ENCODE measurements at places on chromosomes 11 and 22.

DNA sequence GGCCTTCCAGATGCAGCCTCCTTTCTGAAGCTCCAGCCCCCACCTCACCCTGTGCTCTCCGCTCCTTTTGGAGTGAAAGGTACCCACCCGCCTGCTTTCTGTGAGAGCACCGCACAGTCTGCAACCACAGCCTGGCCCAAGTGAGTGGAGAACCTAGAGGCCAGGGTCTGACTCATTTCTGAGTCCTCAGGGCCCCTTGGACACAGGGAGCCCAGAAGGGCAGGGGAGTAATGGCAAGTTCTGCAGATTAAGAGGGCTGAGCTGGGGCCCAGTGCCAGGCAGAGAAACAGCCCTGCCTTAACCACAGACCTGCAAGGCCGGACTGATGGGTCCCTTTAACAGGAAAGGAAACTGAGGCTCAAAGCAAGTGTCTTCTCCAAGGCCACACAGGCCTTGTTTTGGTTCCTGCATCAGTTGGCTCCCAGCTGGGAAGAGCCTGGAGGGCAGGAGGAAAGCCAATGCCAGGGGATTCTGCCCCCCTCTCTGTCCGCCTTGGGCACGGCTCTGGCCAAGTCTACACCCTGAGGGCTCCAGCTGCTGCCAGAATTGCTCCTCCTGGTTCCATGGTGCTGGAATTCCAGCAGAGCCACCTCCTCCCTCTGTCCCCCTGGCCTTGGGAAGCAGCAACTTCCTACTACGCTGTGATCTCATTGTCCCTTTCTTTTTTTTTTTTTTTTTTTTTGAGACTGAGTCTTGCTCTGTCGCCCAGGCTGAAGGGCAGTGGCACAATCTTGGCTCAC lies 55.1 kb downstream of the CYTH4 start:
- DNase-seq, result no peak

DNA sequence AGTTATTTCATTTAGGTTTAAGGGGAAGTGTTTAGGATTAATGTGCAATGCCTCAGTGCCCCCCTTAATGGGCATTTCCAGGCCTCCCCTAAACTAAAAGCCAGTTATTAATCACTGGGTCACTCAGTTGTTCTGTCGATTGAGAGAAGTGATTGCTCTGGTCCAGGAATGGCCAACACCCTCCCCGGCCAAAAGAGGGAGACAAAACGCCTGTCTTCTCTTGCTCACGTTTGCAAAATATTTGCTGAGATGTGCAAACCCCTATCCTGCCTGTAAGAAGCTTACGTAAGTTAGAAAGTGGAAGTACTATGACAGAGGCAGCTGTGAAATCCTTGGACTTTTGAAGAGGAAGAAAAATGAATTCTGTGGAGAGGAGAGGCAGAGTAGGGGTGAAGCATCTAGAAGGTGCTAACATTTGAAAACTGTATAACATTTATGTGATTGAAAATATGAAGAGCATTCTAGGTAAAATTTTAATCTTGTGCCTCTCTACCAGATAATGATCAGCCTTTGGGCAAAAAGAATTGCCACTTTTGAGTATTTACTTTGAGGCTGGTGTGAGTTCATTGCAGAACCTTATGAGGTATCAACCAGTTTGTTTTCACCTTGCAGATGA lies 37.7 kb downstream of the NTM start:
- no peak for DNase-seq

GRCh38 chr22:46031066-46031465 lies 54.1 kb upstream of the WNT7B start:
- peak; percentile 7 for DNase-seq

GRCh38 chr22:19874307-19875060 lies 19.8 kb upstream of the GNB1L start:
- peak; percentile 42 for DNase-seq

DNA sequence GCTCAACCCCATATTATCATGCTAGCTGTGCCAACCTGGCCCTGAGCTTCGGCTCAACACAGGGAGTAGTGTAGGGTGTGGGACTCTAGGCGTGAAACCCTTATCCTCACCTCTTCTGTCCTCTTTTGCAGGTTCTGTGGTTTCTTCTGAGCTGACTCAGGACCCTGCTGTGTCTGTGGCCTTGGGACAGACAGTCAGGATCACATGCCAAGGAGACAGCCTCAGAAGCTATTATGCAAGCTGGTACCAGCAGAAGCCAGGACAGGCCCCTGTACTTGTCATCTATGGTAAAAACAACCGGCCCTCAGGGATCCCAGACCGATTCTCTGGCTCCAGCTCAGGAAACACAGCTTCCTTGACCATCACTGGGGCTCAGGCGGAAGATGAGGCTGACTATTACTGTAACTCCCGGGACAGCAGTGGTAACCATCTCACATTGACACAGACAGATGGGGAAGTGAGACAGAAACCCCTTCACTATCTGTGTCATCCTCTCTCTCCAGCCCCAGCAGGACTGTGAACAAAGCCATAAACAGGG lies 76.4 kb downstream of the GGTLC2 start:
- DNase-seq, result no peak

DNA sequence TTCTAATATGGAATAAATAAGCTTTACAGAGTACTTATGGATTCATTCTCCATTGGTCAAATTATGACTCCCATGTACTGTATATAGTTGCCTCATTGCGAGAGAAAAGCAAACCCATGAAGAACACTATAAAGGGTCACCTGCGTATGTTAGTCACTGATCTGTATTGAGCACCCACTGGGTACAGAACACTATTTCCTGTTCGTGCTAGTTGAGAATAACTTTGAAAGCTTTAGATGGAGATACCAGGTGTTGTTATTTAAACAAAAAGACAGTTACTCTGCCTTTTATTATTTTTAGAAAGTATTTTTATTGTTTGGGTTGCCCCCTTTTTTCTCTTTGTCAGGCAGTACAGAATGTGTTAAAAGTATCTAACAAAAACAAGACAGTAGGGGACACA lies 79.9 kb downstream of the DEUP1 start:
- no peak for DNase-seq

- no peak for DNase-seq
Measured at GRCh38 chr11:953512-953911, 27.8 kb downstream of the AP2A2 start.

GRCh38 chr22:29799217-29799680 lies 32.1 kb downstream of the UQCR10 start:
- DNase-seq, result no peak

DNA sequence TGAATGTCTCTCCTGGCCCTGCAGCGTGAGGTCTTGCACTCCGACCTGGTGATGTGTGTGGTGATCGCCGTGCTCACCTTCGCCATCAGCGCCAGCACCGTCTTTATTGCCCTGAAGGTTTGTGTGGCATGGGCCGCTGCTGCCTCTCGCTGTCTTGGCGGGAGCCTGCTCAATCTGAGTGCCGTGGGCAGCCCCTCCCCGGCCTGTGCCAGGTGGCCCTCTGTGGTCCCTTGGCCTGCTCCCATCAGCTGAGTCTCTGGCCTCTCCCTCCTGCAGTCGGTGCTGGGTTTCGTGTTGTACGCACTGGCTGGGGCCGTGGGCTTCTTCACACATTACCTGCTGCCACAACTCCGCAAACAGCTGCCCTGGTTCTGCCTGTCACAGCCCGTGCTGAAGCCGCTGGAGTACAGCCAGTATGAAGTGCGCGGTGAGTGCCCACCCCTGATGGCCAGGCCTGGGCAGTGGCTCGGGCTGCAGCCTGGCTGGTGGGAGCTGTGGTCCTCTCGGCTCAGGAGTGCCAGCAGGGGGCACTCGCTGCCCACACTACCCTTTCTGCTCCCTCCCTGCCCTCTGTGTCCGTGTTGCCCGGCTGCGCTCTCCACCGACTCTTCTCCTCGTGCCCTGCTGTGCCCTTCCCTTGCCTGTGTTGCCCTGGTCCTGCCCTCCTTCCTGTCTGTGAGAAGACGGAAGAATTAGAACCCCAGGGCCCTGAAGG lies 10.2 kb downstream of the PCNX3 start:
- DNase-seq, result peak; percentile 48

DNA sequence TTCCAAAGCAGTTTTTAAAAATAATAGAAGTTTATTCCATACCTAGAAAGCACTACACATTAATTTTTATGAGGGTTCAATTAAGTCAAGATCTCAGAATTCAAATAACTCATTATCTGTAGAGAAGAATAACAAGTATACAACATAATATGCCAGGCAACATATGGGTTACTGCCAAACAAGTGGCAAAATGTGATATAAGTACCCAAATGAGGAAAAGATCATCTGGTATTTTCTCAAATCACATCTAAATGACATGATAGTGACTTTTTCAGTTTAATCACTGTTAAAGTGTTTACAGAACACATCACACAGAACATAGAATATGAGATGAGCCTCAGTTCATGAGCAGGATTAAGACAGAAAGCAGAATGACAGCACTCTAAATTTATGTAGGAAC lies 123.3 kb downstream of the FCHSD2 start:
- no peak for DNase-seq

DNA sequence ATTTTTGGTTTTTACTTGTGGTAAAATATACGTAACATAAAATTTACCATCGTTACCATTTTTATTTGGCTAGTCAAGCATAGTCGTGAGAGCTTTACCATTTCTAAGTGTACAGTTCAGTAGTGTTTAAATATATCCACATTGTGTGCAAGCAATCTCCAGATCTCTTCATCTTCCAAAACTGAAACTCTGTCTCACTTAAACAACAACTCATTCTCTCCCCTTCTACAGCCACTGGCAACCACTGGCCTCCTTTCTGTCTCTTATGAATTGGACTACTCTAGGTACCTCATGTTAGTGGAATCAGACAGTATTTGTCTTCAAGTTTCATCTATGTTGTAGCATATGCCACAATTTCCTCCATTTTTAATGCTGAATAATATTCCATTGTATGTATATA lies 37.4 kb downstream of the SMC1B start:
- DNase-seq, result no peak

DNA sequence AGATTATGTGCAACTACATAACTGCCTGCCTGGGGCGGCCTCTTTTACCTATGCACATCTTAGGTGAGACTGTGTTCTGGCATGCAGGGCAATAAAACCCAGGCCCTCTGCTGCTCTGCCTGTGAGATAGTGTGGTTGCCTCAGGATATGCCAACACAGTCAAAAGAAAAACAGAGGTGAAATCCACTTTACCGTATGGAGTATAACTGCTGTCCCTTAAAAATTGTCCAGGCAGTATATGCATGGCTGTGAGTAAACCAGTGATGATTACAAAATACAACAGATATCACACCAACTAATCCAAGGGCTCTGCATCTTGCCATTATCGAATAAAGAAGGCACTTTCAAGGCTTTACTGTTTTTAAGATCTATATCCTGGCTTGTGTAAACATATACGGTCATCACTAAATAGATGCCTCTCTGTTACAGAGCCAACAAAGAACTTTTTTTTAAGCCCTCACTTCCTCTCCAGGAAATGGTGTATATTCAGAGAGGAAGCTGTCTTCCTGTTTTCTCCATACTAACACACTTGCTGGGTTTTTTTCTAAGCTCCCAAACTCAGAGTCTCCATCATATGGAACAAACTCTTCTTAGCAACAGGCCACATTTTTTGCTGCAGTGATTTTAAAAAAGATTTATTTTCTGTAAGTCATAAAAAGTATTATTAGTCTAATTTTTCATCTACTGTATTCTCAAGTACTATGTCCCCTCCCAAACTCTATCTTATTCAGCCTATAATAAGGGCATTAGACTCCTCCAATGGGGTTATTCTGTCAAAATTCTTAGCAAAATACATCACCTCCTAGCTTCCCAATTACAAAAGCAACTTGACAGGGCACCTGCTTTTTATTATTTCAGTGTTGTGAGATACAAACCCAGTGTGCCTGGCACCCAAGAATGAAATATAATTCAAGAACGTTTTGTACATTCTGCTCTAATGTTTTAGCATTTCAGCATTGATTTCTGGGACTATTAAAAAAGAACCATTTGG lies 135.2 kb downstream of the MAML2 start:
- DNase-seq, result no peak

GRCh38 chr11:110219006-110219785 lies 77.2 kb downstream of the RDX start:
- no peak for DNase-seq

- no peak for DNase-seq
Measured at GRCh38 chr22:39204216-39204615, 40.6 kb downstream of the PDGFB start.

- no peak for DNase-seq
Measured at GRCh38 chr11:1544536-1544935, 27.5 kb downstream of the DUSP8 start.

- no peak for DNase-seq
Measured at GRCh38 chr11:129705341-129705740, 110.3 kb upstream of the TMEM45B start.

GRCh38 chr11:74050465-74050864 lies 41.6 kb upstream of the UCP3 start:
- no peak for DNase-seq

- DNase-seq, result no peak
Measured at GRCh38 chr11:86150847-86151173, 81.9 kb upstream of the PICALM start.

DNA sequence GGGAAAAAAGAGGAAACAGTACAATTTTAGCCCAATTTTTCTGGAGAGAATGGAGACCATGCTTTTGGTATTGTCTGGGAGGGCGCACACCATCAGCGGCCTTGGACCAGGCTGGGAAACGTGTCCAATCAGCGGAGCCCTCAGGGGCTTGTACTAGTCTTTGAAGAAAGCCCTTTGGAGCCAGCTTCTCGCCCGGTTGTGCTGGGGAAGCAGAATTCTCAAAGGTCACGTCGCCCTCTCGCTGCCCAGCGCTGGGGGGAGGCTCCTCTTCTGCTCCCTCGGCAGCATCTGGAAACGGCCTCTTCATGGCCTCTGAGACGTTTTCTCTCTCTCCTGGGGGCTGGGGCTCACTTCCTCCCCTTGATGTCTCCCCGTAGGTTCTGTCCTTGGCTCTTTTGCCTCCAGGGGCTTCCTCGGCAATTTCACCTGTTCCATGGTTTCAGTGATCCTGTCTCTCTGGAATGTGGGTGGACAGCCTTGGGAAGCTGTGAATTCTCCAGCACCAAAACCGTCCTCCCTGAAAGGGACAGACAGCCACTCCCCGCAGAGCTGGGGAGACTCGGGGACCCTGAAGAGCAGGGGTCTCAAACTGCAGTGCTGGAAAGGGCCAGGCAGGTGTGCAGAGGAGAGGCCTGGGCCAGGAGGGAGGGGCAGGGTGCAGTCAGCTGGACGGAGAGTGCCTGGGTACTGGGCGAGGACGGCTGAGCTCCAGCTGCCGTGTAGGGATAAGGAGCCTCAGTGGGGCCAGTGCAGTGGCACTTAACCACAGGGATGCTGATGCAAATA lies 80.2 kb downstream of the RPS6KA4 start:
- DNase-seq, result no peak

- DNase-seq, result no peak
Measured at GRCh38 chr11:29448246-29448877, 568.5 kb downstream of the KCNA4 start.

Measured in CD8-positive, alpha-beta memory T cell (primary cell).